ENCODE measurements at places on chromosomes 1 and 21.
A peak's percentile ranks its signal among the peaks of the same experiment; 100 is the strongest.

GRCh38 chr1:61028136-61028535 is 54.2 kb upstream of the NFIA start:
- DNase-seq, result no peak

DNA sequence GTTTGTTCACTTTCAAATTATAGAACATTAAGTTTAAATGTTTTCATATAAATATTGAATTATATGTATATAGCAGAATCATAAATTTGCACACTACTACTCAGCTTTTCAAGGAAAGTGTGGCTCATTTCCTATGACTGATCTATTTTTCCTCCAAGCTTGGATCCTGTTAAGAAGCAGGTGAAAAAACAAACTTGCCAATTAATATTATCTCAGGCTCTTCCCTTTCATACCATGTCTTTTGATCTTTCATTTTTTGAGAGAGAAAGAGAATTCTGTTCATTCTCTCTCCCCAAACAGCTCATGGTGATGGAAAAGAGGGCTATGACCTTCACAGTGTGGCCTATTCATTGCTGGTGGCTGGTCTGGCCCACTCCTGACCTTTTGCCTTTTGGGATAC is 43.7 kb downstream of the SEC16B start:
- DNase-seq, result no peak

- DNase-seq, result peak; percentile 40
These were observed 88.3 kb upstream of the SELENON start for GRCh38 chr1:25711555-25712298.

DNA sequence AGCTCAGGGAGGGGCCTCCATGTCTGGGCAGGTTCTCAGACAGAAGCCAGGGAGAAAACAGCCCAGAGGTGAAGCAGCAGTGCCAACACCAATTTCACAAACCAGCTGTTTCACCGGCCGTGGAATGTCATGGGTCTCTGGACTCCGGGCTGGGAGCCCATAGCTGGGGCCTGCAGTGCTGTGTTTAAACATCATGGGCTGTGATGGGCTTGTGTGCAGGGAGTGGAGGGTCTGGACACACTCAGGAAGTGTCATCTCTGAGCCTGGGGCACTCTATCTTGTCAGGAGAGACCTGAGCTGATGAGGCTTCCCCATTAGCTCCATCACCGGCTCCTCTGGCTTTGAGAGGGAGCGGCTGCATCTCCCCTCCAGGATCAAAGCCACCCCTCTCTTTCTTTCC is 173.6 kb upstream of the IGSF21 start:
- DNase-seq, result no peak

DNA sequence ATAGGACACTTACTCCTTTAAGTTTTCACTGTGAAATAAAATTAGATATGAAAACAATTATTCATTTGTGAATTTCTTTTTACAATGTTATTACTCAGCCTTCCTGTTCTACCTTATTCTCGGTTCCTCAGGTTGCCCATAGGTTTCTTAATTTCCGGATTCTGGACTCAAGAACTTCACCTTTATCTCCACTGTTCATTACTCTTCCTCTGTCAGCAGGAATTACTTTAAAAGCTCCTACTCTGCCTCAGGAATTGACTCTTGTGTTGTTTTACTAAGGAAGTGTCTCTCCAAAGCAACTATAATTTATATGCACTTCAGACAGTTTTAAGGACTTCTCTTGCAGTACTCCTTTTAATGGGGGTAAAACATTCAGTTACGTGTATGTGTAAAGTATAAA is 123.8 kb downstream of the OSBPL9 start:
- DNase-seq, result no peak

DNA sequence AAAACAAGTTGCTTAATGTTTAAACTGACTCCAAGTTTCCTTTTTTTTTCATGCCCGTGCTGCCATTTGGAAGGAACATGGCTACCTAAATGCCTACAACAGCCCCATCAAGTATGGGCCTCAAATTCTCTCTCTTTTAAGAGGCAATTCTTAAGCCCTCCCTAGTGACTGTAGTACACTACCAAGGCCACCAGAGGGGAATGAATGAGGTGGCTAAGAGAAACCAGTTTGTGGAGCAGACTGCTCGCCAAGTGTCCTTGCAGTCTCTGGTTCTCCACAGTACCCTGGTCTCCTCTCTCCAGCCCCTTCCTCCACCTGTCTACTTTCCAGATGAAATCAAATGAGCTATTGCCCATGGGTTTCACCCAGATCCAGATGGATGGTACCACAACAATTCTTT is 1809.6 kb downstream of the BRINP3 start:
- no peak for DNase-seq

DNA sequence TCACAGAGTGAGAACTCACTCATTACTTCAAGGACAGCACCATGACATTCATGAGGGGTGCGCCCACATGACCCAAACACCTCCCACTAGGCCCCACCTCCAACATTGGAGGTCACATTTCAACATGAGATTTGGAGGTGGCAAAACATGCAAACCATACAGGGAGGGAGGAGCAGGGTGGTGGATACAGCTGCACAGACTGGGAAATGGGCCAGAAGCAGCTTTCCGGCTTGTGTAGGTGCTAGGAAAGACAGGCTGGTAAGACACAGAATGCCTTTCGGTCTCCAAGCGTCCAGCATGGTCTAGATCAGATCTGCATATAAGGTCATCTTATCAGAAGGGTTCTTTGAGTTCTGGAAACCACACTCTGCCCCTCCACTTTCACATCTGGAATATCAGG is 35.1 kb upstream of the TINAGL1 start:
- no peak for DNase-seq

- no peak for DNase-seq
These were observed 1.9 kb downstream of the CTSE start for GRCh38 chr1:206021626-206022365.

DNA sequence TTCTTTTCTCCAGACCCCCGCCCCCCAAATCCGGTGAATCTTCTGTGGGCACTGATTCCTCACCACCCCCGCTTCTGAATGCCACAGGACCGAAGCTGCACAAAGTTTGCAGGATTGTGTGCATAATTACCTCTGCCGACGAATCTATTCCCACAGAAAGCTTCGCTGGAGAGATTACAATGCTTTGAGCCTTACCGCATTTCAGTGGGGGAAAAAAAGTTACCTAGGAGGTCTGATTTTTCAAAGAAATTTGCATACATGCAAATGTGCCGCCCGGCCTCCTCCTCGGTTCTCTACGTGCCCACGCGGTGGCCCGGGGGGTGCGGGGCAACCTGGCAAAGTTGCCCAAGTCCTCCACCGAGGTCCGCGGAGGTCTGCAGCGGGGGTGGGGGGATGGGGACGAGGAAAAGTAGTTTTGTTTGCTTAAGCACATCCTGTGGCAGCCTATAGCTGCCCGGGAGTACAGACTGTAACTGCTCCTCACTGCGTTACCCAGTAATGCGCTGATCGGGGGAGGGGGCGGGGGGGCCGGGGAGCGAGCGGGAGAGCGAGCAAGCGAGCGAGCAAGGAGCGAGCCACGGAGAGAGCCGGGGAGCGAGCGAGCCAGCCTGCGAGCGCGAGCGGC is 563 bp upstream of the NFIA start:
- DNase-seq, result no peak

- DNase-seq, result no peak
These were observed 141.8 kb upstream of the ZRANB2 start for GRCh38 chr1:71222668-71223067.

- no peak for DNase-seq
These were observed 491 bp upstream of the RAP1A start for GRCh38 chr1:111618961-111619634.

DNA sequence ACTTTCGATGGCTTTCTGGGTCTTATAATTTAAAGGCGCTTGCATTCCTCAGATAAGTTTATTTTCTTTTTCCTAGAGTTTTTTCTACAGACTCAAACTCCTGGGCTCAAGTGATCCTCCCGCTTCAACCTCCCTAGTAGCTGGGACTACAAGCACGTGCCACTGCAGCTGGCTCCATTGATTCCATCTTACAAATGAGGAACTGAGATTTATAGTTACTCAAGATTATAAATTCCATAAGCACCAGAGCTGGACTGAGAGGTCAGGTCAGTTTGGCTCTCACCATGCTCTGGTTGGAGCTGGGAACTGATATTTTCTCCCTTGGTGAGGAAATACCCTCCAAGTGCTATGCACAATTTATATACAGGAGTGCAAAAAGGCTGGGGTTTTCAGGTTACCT is 13.4 kb upstream of the PRPF38B start:
- no peak for DNase-seq

DNA sequence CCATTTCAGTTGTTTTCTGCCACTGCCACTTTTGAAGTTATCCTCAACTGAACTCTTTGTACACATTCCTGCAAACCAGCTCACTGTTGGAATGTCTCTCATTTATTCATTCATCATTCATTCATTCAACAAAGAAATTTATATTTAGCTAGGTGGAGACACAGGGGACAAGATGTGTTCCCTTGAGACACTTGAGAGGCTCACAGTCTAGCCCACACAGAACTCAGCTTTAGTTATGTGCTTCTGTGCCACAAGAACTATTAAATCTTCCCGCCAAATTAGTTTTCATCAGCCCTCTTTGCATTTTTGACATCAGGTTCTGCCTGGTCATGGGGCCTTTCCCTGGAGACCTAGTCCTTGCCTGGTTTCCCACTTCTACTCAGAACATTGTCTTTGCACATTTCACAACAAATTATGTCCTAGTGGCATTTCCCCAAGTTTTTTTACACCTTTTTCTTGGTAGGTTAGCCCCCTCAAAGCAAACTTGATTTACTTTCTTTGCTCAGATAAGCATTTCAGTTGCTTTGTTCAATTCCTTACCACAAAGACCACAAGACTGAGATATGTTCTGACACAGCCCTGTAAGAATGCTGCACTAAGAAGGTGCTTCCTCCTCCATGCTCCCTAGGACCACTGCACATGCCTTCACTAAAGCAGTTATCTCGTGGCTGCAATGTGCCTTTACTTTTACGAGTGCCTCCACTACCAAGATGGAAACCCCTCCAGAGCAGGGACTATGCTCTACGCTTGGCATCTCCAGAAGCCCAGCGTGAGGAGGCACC is 31.0 kb downstream of the ILDR2 start:
- DNase-seq, result no peak

- no peak for DNase-seq
These were observed 75.6 kb downstream of the TBX15 start for GRCh38 chr1:118912574-118912973.

GRCh38 chr1:5969168-5969567 is 23.1 kb downstream of the NPHP4 start:
- DNase-seq, result no peak

DNA sequence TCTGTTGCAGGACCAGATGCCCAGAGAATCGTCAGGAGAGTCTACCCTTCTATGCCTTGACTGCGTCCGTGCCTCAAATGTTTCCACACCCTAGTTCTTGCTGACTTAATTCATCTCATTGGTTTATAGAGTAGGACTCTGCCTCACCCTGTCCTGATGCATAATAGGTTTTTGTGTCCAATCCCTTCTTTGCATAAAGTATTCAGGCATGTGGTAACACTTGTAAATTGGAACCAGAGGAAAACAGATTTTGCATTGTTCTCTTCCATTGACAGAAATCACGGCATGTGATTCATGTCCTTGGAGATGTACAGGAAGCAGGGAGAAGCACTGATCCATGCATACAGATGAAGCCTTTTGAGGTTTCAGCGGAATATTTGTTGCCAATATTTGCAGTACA is 29.5 kb downstream of the PLPPR5 start:
- DNase-seq, result no peak

DNA sequence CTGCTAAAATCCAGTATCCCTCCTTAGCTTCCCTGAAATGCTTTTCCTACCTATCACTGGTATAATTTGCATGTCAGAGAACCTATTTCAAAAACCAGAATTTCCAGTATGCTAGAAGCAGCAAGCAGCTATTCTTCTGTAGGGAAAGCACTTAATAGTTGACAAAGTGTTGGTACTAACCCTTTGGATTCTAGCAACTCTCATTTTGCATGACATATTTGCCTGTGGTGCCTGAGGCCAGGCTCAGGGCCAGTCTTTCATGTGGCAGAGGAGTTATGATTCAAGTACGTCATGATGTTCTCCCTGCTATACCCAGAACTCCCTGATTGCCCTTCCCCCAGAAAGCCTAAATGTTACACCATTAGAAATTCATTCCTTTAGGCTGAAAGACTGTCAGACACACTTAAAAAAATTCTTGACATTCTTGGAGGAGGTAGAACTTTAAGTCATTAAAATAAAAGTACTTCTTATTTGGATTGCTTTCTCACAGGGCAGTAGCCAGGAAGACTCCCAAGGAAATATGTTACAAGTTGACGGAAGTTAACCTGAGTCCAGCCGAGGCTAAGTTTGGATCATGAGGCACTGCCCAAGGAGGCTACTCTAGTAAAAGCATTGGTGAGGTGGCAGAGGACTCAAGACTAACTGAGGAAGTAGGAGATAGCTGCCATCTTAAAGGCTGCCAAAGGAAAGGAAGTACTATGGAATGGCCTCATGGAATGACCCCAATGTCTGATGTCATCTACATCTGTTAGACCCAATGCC is 298.4 kb upstream of the SPAG17 start:
- DNase-seq, result no peak

- no peak for DNase-seq
These were observed 22.6 kb downstream of the PLPPR5 start for GRCh38 chr1:98981917-98982513.
